Activated CD4-positive, CD25-positive, alpha-beta regulatory T cell treated with anti-CD3 and anti-CD28 coated beads, Interleukin-2, amount 50 U/mL, for 16 hours (primary cell): ENCODE measurements at places on chromosomes 2 and 18.

- DNase-seq: no peak
Observed at GRCh38 chr2:106116248-106116647, 77.9 kb downstream of the UXS1 start.

DNA sequence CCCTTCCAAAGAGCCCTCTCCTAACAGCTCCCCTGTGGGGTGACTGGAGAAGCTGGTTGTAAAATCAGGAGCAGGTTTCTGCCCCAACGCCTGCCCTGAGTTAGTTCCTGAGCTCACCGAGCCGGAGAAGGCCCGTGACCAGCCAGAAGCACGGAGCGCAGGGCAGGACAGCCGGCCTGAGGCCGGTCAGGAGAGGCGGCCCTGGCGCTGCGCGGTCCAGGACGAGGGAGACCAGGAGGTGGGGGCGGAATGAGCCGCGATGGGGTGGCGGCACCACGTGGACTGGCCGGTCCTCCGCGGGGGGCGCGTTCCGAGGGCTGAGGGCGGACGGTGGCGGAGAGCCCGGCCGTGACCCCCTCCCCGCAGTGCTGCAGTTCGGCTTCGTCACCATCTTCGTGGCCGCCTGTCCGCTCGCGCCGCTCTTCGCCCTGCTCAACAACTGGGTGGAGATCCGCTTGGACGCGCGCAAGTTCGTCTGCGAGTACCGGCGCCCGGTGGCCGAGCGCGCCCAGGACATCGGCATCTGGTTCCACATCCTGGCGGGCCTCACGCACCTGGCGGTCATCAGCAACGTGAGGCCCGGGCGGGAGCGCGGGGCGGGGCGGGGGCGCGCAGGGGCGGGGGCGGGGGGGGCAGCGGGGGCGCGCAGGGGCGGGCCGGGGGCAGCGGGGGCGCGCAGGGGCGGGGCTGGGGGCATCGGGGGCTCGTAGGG, 29.0 kb downstream of the ANO7 start:
- DNase-seq: no peak

DNA sequence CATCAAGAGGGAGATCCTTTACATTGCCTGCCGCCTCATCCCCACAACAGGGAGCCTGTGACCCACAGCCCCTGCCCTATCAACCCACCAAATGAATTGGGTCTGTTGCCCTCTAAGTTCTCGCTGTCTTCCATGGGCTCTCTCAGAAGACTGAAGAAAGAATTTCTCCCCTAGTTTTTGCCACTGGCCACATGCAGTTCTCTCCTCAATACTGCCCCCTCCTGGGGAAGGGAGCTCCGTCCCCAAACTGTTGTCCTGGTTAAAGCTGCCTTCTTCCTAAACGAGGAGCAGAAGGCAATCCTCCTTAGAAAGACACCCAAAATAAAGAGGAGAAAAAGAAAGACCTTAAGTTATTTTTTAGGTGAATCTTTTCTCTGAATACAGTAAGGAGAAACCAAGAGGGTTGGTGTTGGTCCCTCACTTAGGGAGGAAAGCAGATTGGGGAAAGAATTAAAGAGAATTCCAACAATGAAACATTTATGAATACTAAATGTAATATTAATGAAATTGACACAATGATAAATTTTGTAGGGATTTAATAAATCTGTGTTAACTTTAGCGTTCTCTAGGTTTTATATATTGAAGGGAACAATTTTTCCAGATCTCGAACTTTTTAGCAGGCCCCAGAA, 31.1 kb upstream of the SATB2 start:
- no peak for DNase-seq

DNA sequence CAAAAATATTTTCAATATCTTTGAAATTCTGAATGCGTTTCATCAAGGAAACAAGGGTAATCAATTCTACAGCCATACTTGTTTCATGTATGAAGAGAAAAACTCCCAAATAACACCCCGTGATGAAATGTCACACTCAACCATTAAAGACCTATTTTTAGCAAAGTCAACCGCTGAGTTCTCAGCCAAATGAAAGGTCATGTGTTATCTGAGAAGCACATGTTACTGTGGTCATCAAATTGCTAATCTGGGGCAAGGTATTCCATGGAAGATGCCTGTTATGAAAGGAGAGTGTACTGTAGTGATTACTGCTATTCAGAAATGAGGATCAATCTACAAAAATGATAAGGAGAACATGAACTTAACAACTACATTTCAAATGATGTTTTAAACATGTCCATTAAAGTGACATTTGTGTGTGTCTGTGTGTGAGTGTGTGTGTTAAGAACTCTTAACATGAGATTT, 126.7 kb downstream of the BCL2 start:
- no peak for DNase-seq

DNA sequence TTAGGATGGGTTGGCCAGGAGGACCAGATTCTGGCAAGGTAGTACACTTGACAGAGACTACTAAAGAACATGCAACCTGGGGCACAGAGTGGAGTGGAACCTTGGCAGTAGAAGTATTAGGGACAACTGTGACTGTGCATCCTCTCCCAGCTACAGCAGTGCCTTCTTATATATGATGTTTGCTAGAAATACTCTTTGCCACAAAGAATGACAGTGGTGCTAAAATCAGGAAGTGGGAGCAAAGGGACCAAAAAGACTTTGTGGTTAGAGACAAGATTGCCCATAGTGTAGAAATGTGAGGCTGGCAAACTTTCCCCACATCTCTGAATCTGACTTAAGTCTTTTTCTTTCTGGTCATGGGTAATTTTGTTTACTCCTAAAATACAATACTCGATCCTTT, 9.4 kb upstream of the SLC38A11 start:
- no peak for DNase-seq

DNA sequence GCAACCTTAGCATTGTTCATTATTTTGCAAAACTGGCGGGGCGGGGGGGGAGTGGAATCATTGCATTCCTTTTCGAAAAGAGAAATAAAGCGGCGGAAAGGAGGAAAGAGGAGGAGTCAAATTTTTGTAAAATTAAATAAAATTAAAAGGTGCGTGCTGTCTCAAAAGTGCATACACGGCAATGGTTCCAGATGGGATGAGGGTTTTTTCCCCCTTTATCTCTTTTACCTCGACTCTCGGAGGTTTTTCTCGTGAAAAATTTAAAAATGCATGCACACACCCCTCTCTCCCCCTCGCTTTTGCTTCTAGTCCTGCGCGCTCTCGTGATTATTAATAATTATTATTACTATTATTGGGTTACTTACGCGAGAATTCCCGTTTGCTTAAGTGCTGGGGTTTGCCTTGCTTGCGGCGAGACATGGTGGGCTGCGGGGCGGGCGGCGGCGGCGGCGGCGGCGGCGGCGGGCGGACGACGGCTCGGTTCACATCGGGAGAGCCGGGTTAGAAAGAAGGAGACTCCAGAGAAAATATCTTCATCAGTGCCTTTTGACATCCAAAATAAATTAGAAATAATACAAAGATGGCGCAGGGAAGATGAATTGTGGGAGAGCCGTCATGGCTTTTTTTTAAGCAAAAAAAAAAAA, 481 bp downstream of the BCL11A start:
- no peak for DNase-seq

DNA sequence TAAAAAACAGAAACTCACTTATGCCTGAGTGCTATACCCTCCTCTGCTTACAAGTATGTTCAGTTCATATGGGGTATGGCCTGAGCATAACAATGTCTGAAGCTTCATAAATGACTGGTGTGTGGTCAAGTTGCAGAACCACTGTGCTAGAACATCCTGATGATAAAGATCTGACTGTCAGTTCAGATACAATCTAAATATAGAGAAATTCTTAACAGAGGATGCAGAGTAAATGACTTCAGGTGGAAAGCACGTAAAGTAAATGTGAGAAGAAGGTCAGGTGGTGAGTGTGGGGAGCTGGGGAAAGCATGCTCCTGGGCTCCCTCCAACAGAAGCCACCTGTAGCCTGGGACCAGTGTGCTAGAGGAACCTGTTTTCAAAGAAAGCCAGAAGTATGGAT, 926.2 kb downstream of the TSN start:
- no peak for DNase-seq

GRCh38 chr2:46270384-46270783, 26.8 kb upstream of the EPAS1 start:
- DNase-seq: no peak

DNA sequence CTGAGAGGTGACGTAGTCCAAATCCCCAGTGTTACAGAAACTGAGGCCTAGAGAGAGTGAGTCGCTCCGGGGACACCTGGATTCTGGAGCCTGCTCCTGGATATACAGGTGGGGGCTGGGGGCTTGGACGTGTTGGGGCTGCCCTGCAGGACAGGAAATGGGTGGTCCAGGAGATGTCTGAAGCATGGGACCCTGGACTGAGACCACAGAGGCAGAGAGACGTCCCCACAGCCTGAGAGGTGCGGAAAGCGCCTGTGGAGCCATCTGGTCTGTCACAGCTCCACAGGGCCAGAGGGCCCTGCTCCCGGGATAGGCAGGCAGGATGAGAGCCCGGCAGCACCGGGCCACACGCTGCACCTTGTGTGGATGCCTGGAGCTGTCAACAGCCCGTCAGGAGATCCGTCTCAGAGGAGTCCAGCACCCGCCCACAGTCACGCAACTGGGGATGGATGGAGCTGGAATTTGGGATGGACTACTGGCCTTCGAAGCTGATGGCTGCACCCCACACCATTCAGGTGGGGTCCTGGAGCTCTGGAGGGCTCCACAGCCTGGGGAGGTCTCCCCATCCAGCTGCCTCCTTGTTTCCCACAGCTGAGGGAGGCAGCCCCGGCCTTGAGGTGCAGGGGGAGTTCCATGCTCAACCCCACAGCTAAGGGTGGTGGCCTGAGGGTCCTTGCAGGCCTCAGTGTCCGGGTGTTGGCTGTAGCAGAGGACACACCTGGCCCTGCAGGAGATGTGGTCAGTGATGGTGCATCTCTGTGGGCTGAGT, 303.0 kb downstream of the NDUFA10 start:
- DNase-seq: no peak

- DNase-seq: no peak
Observed at GRCh38 chr2:144583741-144584453, 64.0 kb upstream of the ZEB2 start.

DNA sequence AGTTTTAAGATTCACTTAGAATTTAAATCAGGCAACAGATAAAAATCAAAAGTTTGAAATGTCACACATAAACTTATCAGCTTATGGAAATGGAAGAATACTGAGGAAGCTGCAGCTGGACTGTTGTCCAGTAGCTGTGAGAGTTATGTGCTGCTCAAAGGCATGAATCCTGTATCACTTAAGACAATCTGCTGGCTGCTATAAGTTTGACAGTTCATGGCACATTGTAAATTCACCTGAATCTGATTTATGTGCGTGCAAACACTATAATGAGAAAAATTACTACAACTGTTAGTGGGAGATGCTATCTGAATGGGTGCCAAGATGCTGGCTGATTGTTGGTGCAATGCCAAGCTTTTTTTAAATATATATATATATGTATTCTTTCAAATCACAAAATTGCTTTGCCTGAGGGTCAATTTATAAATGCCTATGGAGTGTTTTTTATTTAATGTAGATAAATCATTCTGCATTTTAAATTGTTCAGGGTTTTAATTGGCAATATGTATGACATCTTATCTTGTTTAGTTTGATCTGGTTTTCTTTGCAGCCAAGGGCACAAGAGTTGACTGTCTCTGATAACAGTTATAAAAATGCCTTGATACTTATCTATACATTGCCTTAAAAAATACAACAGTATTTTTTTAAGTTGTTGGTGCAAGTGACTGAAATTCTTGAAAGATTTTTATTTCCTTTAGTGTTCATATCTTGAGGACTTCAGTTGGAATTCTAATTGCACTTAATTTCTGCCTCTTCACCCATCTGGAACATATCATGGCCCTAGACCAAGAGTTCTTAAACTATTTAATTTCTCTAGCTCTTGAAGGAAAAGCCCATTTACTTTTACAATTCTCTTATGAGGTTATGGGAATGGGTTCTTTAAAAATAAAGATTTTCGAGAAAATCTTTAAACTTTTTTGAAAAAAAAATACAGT, 48.7 kb downstream of the CAVIN2 start:
- DNase-seq: no peak

DNA sequence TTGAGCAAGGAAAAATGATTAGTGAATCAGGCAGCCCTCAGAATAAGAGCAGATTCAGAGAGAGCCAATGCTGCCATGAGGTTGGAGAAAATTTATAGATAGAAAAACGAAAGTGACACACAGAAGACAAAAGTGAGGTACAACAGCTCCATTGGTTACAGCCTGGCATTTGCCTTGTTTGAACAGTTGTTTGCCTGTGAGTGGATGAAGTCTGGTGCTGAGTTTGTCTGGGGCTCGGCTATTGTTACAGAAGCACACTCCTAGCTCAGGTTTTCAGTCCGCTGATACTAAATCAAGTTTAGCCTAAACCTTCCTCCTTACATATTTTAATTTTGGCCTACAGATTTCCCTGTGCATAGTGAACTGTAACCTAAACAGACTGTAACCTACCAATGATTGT, 387.8 kb upstream of the RAB12 start:
- no peak for DNase-seq

DNA sequence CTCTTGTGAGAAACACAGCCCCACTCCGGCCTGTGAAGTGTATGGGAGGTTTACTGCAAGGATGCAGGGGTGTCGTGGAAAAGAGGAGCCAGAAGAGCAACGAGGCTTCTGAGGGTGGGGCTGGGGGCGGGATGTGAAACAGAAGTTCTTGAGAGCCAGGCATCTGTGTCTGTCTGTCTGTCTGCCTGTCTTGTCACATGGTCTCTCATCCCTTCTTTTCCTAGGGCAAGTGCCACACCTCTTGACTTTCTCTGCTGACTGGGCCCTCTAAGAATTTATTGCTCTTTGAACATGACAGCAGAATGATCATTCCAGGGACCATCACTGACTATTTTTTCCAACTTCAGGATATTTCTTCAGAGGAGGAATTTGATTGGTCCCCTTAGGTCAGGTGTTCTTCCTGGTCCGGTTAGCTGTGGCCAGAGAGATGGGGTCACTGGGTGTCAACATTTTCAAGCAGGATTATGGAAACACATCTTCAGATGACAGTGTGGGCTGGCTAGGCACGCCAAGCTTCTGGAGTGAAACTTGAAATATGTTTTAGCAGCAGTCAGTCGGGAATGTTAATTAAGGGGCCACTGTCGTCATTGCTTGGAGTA, 131.0 kb downstream of the FHOD3 start:
- DNase-seq: no peak

- no peak for DNase-seq
Observed at GRCh38 chr2:133586978-133587377, 18.7 kb upstream of the NCKAP5 start.

- no peak for DNase-seq
Observed at GRCh38 chr2:157986761-157987160, 110.6 kb upstream of the ACVR1 start.

- no peak for DNase-seq
Observed at GRCh38 chr18:6370886-6371635, 43.6 kb downstream of the L3MBTL4 start.

DNA sequence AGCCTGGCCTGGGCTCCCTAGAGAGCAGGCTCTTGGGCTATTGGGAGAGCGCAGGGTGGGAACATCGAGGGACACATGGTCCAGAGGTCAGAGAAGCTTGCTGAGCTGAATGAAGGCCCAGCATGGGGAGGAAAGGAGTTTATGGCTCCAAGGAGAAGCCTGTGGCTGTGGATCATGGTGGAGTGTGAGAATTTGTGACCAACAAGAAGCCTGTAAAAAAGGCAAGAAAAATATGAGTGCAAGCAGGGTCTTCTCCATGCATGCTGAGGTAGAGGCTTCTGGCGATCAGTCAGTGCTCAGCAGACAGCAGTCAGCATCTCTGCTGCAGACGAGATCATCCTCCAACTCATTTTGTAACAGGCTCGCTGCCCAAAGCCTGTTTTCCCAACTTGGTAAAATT, 1.3 kb upstream of the SCYGR3 start:
- DNase-seq: no peak
